HEK293T (cell line): ENCODE measurements at places on chromosomes 3 and 15.

- DNase-seq = peak; percentile 40
Measured at GRCh38 chr3:65619451-65619881, 419.3 kb downstream of the MAGI1 start.

DNA sequence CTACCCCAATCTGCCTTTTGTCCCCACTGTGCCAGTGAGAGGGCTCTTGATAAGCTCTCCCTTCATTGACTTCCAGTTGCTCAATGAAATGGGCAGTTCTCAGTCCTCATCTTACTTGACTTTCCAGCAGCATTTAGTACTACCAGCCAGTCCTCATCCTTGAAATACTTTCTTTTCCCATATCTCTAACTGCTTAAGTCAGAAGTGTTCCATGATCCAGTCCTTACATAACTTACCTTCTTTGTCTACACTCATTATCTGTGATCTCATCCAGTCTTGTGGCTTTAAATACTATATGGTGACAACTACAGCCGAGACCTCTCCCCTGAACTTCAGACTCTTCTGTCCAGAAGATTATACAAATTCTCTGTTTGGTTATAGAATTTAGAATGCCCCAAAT lies 28.7 kb downstream of the RARRES1 start:
- no peak for DNase-seq

GRCh38 chr3:100184948-100185570 lies 70.8 kb upstream of the FILIP1L start:
- DNase-seq = no peak

DNA sequence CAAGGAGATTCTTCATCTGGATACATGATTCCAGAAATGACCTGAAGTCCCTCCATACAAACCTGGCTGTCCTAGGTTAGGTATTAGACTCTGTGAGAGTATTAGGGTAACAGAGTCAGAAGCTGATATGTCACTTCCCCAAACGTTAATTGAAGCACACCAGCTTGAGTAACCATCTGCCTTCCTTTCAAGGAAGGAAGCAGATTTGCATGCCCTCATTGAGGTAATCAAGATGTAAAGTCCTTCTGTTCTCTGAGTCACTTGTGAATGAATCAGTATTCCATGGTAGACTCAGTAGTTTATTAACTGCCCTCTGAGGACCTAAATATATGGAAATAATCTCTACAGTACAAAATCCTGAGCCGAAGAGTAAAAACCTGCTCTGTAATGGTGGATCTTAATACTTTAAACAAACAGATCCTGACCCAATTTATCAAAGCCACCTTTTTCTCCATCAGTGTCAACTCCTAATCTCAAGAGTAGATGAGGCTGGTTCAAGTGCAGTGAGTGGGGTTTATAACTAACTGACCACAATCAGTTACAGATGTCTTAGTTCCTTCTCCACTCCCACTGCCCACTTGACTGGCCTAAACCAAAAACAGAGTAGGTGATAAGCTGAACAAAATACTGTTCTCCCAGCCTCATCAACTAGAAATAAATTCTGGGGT lies 246.2 kb upstream of the CHRM5 start:
- no peak for DNase-seq

DNA sequence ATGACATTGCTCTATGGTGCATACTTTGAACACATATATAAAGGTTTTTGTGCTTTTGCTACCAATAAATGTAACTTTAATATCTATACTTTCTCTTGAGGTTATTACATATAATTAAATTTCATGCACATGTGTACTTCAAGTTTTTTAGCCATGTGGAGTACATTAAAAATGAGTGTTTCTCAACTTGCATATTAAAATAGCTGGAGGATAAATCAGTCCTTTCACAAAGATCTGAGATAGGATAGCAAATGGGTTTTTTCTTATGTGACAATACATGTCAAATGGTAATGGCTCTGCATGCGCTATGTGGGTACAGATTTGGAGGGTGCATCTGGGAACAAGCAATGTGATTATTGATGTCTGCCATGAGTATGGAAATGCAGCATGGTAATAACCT lies 48.7 kb upstream of the COL6A6 start:
- no peak for DNase-seq

GRCh38 chr15:79051941-79052731 lies 38.4 kb downstream of the RASGRF1 start:
- no peak for DNase-seq

DNA sequence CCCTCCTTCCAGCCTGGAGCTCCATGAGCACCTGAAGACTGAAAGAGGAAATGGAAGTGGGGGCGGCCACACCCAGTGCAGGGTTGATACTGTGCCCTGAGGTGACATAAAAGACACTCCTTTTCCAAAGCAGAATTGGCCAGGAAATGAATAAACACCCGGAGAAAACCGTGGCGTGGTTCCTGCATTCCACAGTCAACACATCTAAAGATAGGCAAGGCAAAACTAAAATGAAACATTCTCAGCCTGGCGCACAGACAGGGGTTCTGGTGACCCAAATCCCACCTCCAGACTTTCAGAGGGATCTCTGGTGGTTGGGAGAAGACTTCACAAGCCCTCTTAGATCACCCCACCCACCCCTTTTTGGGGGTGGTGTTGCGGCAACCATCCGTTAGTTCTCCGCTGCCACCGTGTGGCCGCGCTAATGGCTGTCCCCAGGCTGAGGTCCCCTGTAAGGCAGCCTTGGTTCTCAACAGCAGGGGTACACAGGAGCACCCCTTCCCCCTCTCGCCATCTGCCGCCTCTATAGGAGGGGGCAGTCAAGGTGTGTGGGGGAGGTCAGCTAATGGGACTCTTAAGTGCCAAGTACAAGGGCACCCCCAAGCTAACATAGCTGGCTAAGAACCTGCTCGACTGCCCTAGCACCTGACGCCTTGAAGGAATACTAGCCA lies 2.5 kb upstream of the MST1R start:
- DNase-seq = peak; percentile 56

GRCh38 chr15:79900087-79900486 lies 3.3 kb upstream of the MTHFS start:
- DNase-seq = no peak

DNA sequence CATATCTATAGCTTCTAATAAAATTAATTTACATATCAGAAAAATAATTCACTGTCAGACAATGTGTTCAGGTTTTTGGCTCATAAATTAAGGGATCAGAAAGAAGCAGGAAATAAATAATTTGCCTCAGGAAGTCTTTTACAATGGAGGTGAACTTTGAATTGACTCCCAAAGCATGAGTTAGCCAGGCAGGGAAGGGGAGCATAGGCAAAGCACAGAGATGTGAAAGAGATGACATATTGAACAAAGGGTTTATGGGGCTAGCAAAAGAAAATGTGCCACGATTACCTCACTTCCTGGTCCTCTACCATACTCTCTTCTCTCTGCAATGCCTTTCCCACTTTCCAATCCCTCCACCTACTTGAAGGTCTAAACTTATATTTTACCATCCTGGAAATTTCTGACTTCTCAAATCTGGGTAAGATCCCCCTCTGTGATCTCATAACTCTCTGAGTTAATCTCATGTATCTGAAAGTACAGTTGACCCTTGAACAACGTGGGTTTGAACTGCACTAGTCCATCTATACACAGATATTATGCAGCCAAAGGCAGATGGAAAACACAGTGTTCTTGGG lies 4.1 kb upstream of the HEXA start:
- no peak for DNase-seq

GRCh38 chr15:101660005-101660404 lies 7.8 kb upstream of the TM2D3 start:
- no peak for DNase-seq

- no peak for DNase-seq
Measured at GRCh38 chr3:194539498-194539897, 52.7 kb upstream of the ATP13A3 start.

DNA sequence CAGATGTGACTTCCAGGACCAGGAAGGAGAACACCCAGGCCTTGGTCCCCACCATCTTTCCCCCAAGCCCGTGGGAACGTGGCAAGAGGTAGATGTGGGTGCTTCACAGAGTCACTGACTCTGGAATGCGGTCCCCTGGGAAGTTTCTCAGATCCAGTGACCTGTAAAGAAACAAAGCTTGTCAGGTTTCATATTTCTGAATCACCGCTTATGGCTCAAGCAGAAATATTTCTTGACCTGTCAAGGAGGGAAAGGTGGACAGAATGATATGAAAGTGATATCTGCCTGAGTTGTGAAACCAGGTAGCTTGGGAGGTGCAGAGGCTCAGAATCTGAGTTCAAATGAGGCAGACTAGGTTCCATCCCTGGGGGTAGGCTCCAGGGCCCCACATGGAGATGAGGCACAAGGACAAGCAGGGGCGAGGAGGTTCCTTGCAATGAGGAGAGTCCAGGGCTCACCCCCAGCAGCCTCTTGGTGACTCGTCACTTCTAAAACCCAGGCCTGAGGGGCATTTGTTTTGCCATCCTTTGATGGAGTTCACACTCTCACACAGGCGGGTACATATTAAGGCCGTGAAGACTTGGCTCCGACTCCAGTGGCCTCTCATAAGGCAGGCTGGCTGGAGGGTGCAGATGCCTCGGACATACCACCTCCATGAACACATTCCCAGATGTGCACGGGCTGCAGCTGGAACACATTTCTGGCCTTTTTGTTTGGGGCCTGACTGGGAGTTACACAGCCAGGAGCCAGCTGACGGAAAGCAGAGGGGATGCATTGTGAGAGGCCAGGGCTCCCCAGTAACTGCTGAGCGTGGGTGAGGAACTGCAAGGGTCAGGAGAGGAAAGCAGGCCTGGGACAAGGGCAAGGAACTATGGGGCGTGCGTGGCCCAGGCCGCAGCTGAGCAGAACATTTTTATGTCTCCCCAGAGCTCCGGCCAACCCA lies 1.3 kb downstream of the CILP start:
- DNase-seq = no peak

GRCh38 chr3:159821736-159822135 lies 166.9 kb upstream of the IL12A start:
- no peak for DNase-seq

- no peak for DNase-seq
Measured at GRCh38 chr15:53851110-53851848, 91.8 kb upstream of the WDR72 start.

DNA sequence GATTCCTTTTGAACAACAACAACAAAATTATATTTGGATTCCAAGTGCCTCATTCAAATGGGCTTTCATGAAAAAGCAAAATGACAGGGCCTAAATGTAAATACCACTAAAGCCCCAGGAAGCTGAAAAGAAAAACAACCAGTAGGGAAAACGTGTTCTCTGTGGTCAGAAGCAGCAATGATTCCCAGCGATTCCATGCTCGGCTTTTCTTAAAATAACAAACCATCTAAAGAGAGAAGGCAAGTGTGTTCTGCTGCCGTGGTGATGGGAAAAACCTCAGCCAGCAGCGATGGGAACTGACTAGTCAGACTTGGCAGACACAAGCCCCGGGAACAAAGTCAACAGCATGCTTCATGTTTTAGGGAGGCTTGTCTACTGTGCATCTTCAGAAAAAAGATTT lies 153.6 kb downstream of the TNIK start:
- peak; percentile 31 for DNase-seq

DNA sequence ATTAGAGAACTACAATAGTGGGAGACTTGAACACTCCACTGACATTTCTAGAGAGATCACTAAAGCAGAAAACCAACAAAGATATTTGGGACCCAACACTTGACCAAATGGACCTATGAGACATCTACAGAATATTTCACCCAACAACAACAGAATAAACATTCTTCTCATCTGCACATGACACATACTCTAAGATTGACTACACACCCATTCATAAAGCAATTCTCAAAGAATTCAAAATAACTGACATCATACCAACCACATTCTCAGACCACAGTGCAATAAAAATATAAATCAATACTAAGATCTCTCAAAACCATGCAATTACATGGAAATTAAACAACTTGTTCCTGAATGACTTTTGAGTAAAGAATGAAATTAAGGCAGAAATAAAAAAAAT lies 473.7 kb downstream of the LPP start:
- DNase-seq = no peak

GRCh38 chr3:97895216-97895615 lies 73.4 kb downstream of the CRYBG3 start:
- no peak for DNase-seq

DNA sequence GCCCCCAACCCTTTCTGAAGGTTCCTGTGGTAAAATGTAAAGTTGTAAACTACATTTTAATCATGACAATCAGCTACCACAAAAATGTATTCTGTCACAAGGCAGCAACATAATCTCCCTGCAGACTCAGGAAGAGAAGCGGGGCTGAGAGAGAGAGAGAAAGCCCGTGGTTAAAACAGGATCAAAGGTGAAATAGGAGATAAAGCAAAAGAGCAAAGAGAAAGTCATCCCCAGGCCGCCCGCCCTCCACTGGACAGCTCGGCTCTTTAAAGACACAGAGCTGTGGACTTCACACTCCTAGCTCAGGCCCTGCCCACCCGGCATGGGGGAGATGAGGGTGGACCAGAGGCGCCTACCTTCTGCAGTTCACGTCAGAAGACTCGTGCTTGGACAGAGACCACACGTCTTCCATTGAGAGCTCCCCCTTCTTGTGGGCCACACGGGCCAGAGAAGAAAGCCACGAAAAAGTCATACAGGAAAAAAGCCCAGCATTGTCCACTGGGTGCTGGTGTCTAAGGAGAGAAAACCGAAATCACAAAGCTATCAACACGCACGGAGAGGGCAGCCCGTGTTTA lies 29.4 kb downstream of the ABCC5 start:
- DNase-seq = no peak
